ENCODE measurements at places on chromosomes 12 and 14.

DNA sequence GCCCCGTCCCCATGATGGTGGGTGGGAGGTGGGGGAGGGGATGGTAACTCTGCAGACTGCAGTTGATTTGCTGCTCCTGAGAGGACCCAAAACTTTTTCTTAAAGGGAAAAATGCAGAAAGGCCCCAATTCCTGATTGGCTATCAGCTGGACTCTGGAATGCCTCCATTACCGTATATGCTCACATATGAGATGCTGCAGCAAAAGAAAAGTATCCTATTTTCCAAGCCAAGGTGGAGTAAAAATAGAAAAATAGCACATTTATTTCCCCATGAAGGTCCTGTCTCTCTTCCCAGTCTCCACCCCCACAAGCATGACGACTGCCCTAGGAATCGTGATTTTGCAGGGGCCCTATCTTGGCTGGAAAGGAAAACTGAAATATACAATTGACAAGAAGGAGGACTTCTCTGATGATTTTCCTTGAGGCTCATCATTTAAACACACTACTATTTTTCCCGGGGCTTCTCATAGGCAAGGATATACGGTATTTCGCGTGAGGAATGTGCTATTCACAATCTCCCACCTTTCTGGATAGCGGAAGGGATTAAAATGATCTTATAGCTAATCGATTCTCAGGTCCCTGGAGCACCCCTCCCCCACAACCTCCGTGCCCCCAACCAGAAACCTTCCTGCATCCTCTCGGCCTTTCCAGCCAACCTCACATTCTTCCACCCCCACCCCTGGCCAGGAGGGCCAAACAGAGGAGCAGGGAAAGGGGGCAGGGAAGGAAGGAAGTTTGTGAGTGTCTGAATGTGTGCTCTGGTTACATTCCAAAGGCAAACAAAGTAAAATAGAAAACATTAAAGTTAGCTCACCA is 138.9 kb upstream of the CCND2 start:
- DNase-seq: no peak

DNA sequence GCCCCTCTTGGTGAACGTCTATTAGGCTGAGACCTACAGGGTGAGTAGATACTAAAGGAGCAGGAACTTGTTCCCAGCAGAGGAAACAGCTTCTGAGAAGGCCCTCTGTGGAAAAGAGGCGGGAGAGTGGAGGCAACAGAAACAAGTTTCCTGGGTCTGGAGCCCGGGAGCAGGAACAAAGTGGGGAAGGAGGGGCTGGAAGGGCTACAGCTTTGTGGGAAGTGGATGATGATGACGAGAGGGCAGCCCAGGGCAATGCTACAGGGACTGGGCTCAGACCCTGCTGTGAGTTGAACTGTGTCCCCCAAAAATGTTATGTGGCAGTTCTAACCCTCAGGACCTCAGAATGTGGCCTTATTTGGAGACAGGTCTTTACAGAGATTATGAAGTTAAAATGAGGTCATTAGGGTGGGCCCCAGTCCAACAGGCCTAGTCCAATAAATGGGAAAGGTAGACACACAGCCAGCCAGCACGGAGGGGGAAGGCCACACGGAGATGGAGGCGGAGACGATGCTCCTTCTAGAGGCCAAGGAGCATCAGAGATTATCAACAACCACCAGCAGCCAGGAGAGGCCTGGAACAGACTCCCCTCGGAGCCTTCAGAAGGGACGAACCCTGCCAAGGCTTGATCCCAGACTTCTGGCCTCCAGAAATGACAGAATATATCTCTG is 14.3 kb downstream of the CAMKK2 start:
- no peak for DNase-seq

DNA sequence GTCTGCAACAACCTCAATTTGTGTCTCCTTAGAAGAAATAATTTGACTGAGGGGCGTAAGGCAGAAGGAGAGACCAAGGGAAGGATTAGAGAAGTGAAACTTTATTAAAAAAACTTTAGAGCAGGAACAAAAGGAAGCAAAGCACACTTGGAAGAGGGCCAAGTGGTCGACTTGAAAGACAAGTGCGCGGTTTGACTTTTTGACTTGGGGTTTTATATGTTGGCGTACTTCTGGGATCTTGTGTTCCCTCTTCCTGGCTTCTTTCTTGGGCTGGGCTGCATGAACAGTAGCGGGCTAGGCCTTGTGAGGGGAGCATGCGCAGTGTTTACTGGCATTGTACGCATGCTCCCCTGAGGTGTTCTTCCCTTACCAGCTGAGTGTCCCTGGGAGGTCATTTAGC is 369.3 kb upstream of the DCN start:
- no peak for DNase-seq

- no peak for DNase-seq
Measured at GRCh38 chr12:104534162-104534856, 77.6 kb downstream of the CHST11 start.

DNA sequence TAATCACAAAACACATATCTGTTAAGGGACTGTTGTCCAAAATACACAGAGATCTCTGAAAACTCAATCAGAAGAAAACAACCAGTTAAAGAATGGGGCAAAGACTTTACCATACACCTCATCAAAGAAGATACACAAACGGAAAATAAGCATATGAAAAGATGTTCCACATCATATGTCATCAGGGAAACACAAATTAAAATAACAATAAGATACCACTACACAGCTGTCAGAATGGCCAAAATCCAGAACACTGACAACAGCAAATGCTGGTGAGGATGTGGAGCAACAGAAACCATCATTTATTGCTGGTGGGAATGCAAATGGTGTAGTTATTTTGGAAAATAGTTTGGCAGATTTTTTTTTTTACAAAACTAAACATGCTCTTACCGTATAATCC is 220.5 kb upstream of the FOXN3 start:
- DNase-seq: no peak

- DNase-seq: no peak
Measured at GRCh38 chr14:99786511-99786989, 6.7 kb upstream of the EML1 start.
